ENCODE measurements at places on chromosomes 4 and X.

GRCh38 chrX:40177942-40178715 lies 80.4 kb upstream of the BCOR start:
- DNase-seq = no peak

- no peak for DNase-seq
These were observed 31.6 kb downstream of the CD40LG start for GRCh38 chrX:136679531-136679930.

- no peak for DNase-seq
These were observed 44.9 kb upstream of the SLC2A9 start for GRCh38 chr4:10066206-10066605.

GRCh38 chr4:76993787-76994641 lies 44.5 kb downstream of the SEPTIN11 start:
- DNase-seq = no peak

DNA sequence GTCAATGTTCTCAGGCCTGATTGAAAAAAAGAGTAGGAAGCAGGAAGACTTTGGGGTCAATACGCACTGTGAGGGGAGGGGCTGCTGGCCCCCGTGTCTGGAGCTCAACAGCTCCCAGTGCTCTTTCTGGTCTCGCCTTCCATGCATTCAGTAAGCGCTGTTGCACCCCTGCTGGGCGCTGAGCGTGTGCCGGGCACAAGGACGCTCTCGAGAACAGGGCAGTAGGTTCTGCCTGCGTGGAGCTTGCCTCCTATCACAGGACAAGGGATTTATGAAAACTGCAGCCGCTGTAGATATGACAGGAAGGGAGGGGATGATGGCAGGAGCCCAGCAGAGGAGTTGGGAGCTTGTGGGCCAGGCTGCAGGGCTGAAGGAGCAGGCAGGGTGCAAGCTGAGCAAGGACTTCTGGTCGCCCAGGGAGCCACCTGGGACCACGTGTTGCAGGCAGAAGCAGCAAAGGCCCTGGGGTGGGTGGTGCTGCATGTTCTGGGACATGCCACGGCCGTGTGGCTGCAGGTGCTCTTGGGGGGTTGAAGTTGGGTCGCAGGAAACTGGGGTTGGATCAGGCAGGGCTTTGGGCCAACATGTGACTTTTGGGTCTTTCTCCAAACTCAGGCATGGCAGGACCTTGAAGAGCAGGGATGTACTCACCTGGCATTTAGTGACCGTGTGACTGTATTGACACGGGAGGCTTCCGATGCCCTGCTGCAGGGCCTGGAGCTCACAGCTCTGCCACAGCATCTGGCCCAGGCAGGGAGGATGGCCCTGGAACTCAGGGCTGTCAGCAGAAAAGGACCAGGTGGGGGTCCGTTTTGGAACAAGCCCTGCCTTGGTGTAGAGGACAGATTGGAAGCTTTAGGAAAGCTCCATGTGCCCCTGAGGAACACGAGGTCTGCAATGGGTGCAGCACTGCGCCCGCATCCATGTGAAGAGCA lies 97.9 kb downstream of the CPZ start:
- DNase-seq = no peak

GRCh38 chr4:78687818-78688217 lies 88.3 kb upstream of the BMP2K start:
- no peak for DNase-seq

GRCh38 chr4:174578366-174578765 lies 56.1 kb upstream of the HPGD start:
- DNase-seq = no peak

DNA sequence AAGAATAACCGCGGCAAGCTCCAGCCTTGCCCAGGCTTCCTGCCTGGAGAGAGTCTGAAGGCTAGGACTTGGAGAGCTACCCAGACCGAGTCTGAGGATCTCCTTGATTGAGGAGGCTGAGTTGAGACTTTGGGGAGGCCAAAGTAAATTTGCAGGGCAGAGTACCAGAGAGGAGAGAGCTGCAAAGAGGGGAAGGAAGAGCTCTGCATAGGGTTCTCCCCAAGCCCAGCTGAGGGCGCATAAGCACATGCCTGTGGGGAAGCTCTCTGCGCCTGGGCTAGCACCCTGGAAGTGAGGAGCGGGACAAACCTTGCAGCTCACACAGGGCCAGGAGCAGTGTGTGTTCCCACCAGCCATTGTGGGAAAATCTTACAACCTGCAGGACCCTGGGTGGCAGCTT lies 56.1 kb downstream of the FAM193A start:
- no peak for DNase-seq

GRCh38 chr4:44086753-44087152 lies 361.9 kb downstream of the KCTD8 start:
- no peak for DNase-seq

DNA sequence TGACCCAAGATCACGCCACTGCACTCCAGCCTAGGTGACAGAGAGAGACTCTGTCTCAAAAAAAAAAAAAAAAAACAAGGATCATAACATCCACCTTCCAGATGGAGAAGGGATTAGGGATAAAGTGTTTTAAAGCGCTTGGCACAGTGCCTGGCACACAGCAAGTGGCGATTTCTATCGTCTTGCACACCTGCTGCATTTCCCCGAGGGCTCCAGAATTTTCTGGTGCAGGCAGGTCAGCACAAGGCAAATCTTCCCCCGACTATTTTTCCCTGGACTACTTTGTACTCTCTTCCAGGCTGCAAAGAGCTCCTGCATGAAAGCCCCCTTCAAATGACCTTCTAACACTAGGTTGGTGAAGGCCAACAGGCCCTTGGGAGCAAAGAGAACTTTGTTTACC lies 57.3 kb downstream of the APBB2 start:
- peak; percentile 7 for DNase-seq

DNA sequence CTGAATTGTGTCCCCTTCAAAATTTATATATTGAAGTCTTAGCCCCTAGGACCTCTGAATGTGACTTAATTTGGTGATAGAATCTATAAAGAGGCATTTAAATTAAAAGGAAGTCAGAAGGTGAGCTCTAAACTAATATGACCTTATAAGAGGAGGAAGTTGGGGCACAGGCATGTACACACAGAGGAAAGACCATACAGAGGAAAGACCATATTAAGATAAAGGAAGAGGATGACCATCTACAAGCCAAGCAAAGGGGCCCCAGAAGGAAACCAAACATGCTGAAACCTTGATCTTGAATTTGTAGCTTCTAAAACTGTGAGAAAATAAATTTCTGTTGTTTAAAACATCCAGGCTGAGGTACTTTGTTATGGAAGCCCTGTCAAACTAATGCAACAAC lies 26.9 kb upstream of the CYBB start:
- DNase-seq = no peak

DNA sequence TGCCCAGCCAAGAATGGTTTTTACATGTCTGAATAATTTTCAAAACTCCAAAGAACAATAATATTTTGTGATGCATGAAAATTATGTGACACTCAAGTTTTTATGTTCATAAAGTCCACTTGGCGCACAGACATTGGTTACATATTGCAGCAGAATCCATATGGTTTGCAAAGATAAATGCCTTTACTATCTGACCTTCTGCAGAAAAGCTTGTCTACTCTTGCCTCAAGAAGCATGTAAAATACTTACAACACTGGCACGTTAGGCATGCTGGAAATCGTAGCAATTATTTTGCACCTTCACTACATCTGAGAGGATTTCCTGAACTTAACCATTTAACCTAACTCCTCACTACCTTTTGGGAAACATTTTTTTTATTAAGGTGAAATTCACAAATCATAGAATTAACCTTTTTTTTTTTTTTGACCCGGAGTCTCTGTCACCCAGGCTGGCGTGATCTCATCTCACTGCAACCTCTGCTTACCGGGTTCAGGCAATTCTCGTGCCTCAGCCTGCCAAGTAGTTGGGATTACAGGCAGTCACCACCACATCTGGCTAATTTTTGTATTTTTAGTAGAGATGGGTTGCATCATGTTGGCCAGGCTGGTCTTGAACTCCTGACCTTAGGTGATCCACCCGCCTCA lies 3.5 kb upstream of the XG start:
- DNase-seq = no peak

DNA sequence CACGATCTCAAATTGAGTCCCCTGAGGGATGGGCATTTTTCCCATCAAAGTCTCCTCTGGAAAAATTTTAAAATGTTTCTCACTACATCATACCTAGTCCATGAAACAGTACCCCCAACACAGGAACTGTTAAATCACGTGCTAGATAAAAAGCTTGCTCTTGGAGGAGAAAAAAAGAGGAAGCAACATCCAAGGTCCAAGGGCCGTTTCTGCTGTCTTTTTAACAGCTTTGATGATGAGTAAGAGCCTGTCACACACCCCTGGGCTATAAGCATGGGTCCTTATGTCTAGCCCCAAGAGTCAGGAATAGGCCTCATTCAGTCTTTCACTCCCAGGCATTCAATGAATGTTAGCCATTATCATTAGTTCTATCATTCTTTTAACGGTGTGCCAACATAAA lies 128.9 kb downstream of the SH3KBP1 start:
- DNase-seq = no peak

DNA sequence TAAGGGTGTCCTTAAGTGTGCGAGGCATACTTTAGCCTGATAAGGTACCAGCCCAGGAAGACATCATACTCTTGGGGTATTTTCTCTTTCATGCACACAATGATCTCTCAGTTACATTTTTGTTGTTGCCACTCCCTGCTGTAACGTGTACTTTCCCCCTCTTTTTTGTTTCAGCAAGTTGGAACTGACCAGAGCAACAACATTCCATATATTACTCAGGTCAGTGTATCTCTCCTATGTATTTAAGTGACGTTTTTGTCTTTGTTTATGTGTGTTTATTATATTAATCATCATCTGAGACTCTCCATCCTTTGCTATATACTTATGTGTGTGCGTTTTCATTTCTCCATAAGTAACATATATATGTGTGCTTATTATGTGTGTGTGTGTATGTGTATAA lies 71.3 kb upstream of the VBP1 start:
- no peak for DNase-seq

DNA sequence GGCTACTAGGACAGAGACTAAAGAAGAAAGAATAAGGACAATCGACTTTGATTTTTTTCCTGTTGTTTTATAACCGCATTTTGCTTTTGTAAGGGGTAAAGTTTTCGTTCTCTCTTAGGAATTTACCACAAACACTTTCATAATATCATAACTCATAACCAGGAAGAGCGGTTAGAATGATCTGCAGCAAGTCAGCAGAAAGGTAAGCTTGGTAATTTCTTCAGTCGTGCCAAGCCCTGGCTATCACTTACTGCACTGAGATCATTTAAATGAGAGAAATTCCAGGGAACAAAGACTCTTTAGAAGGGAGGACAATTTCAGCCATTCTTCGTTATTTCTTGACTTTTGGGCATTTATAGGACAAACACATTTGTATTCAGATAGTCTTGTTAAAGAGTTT lies 258.1 kb downstream of the UNC5C start:
- no peak for DNase-seq

- DNase-seq = no peak
These were observed 81.6 kb upstream of the HHIP start for GRCh38 chr4:144564358-144564757.

- DNase-seq = no peak
These were observed 4.8 kb upstream of the IQSEC2 start for GRCh38 chrX:53286171-53286570.

GRCh38 chr4:87525636-87526295 lies 3.4 kb downstream of the SPARCL1 start:
- no peak for DNase-seq

DNA sequence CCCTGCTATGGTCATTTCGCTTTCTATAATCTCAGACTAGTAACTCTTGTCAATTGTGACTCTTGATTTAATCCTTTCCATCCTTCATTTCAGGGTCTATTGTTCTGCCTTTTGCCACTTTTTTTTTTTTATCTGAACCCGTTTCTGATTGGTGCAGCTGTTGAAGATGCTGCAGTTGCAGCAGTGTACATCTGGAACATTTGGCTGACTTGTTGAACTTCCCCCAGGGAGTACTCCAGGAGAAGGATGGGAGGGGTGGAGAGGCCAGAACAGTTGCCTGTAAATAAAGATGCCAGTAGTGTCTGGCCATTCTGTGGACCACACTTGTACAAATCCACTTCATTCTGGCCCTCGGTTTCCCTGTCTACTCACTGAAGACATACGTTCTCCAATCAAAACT lies 1.0 kb upstream of the EDA start:
- DNase-seq = no peak

GRCh38 chr4:6239486-6239885 lies 30.2 kb upstream of the WFS1 start:
- no peak for DNase-seq

- DNase-seq = no peak
These were observed 96.2 kb downstream of the UGT2B28 start for GRCh38 chr4:69376450-69376849.

GRCh38 chrX:1749499-1749898 lies 134.6 kb downstream of the ASMT start:
- no peak for DNase-seq

- DNase-seq = no peak
These were observed 4.9 kb downstream of the PRDM8 start for GRCh38 chr4:80202190-80202711.

DNA sequence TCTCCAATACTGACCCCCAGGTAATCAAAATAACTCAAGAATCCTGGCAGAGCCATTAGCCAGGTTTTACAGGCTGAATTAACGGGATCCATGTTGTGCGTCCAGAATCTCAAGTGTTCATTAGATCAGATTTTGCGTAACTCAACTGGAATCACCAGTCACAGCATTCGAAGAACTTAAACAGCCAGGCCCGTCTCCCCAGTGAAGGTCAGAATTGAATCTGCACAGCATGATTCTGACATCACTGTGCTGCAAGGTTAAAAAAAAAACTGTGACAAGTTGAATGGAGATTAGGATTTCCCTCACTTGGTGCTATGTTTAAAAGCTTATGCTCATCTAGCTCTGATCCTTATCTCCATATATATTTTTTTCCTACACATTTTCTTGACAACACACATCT lies 96.1 kb downstream of the ANOS1 start:
- DNase-seq = no peak

DNA sequence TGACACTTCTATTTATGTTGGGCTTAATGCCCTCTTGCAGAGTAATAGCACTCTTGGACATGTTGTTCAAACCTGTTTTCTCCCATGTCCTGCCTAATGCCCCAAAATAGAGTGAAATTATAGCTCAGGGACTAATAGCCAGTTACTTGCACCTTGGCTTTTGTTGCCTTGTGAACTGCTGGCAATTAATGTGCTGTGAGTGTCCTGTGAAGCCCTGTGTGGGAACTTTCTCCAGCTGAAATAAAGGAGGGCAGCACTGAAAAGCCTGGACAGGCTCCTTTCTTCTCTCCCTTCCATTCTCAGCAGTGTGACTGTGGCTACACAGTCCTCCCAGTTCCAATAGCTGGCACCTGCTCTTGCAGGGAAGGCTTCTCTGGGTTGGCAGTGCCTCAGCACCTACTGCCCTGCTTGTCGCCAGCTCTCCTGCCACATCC lies 72.4 kb downstream of the DCLK2 start:
- DNase-seq = no peak

GRCh38 chrX:129772796-129773431 lies 6.8 kb upstream of the SASH3 start:
- no peak for DNase-seq

GRCh38 chrX:17860811-17861488 lies at the start of gene RAI2:
TSS of gene RAI2 (minus strand) at chrX:17861298. CDS start at chrX:17802010, 59,288 bp downstream.
- DNase-seq = peak; percentile 55

GRCh38 chr4:130747842-130748241 lies 1651.9 kb downstream of the C4orf33 start:
- DNase-seq = no peak

GRCh38 chr4:64581422-64581821 lies 172.2 kb upstream of the TECRL start:
- no peak for DNase-seq

Data from NCI-H345 (cell line).